ENCODE measurements at places on chromosomes 7 and 10.

- no peak for DNase-seq
Measured at GRCh38 chr10:90213346-90213745, 512.0 kb downstream of the KIF20B start.

DNA sequence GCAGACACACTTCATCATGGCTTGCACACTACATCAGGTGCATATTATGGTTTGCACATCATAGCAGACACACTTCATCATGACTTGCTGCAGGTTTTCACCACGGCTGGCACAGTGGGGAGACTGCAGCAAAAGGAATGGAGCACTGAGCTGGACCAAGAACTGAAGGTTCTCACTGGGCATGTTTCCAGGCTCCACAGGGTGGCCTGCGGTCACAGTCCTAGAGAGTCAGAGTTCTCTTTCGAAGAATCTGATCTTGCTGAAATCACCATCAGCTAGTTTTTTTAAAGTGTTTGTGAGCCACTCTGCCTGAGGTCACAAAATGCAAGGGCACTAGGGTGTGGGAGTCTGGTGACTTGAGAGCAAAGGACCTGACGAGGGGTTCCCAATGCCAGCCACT is 140.4 kb upstream of the NPY start:
- no peak for DNase-seq

- no peak for DNase-seq
Measured at GRCh38 chr10:54496852-54497251, 304.2 kb downstream of the PCDH15 start.

GRCh38 chr10:132559538-132559937 is 22.0 kb downstream of the INPP5A start:
- no peak for DNase-seq

DNA sequence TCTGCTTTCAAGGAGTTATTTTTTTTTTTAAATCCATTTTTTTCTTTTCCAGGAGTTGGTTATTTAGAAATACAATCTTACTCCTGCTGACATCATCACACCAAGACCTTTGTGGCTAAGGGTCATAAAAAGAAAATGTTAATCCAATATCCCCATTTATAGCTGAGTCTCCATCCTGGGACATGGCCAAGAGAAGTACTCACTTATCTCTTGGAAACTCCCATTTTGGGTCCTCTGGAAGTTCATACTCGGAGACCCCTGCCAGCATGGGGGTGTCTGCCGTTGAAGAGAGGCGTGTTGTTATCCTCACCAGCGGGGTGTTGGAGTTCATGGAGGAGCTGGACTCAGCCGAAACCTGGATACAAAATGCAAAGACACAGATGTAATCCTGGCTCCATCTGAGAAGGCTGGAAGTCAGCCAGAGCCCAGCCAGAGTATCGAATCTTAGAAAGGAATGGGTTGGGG is 94.6 kb downstream of the FGFR2 start:
- DNase-seq = no peak

Data from AML-193 (cell line).